NCI-H82 (cell line): ENCODE measurements at places on chromosomes 5 and 9.

GRCh38 chr9:91378695-91379127 is 17.0 kb upstream of the AUH start:
- DNase-seq: no peak

GRCh38 chr5:107532169-107532878 is 138.4 kb downstream of the EFNA5 start:
- no peak for DNase-seq

- DNase-seq: no peak
Measured at GRCh38 chr5:151773951-151774350, 2.2 kb downstream of the G3BP1 start.

DNA sequence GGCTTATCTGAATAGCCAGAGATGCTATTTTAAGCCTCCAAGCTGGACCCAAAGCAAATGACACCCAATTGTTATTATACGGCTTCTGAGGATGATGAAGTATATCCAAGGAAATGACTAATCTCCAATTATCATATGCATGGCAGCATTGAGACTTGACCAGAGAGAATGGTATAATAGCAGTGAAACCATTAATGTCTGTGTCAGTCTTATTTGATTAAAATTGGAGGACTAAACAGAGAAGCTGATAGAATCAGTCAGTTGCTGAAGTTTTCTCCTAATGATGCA is 200.5 kb downstream of the EFNA5 start:
- no peak for DNase-seq

DNA sequence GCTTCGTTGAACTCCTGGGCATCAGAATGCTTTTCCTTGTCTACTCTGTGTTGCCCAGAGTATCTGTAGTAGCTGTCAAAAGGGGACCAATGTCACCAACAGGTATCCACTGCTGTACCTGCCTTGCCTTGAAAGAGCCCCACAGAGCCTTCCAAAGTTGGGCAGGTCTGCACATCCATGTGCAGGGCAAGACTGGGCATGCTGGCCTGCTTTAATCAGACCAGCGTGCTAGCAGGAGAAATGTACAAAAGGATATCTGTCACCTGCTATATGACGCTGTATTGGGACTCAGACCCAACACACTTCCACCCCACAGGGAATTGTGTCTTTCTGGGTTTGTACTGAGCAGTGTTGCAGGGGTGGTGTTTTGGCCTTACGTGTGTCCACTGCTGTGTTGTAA is 11.9 kb downstream of the DELE1 start:
- no peak for DNase-seq

DNA sequence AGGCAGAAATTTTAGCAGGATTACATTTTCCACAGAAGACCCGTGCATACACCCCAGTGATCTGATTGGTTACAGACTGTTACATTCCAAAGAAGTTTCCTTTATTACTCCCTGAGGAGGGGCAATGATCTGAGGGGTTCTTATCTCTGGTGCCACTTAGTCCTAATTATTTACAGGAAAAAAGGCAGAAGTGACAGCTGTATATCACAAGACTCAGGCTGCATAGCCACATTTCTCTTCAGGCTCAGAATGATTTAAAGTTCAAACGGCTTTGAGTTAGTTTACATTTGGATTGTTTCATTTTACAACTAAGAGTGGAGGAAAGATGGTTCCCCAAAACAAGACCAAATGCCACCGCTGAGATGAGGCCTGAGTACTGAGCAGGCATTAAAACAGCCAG is 17.3 kb downstream of the NAIF1 start:
- no peak for DNase-seq

GRCh38 chr9:107109324-107109723 is 173.8 kb upstream of the RAD23B start:
- DNase-seq: no peak

GRCh38 chr5:139823757-139824355 is 28.2 kb downstream of the PSD2 start:
- no peak for DNase-seq

DNA sequence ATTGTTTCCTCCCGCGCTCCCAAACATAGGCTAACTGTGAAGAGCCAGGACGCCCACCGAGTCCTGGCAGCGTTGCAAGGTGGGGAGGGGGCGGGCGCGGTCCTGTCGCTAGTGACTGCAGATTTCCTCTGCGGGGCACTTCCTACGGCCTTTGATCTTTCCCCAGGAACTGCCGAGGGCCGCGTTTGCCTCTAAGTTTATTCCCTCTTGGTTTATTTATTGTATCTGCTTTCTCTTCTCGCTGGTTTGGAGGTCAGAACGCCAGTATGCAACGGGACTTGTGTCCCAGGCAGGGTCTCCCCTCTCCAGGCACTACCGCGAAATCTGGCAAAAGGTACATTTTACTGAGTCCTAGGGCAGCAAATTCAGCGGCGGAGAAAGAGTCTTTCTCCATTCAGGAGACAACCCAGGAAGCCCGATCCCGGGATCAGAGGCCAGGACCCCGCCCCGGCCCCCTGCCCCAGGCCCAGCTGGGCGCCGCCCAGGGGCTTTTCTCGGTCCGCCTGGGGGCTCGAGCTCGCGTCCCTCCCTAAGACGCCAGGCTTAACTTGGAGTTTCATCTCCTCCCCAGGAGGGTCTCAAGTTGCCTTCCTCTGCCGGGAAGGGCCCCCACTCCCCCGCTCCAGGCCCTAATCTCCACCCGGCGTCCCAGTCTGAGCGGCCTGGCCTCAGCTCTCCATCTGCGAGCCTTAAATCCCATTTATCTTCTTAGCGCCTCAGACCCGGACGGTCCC is 884 bp upstream of the EGFLAM start:
- peak; percentile 96 for DNase-seq

DNA sequence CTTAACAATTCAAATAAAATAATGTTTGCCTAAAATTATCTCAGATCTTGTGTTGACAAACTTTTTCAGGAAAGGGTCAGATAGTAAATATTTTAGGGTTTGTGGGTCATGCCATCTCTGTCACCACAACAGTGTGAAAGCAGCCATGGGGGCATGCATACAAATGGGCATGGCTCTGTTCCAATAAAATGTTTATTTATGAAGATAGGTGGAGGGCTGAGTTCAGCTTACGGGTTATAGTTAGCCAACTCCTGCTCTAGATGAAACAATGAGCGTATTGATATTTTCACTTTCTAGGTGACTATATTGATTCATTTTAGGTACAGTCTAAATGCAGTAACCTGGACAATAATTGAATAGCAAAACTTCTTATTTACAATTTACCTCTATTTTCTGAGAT is 533.8 kb upstream of the CLINT1 start:
- DNase-seq: no peak

DNA sequence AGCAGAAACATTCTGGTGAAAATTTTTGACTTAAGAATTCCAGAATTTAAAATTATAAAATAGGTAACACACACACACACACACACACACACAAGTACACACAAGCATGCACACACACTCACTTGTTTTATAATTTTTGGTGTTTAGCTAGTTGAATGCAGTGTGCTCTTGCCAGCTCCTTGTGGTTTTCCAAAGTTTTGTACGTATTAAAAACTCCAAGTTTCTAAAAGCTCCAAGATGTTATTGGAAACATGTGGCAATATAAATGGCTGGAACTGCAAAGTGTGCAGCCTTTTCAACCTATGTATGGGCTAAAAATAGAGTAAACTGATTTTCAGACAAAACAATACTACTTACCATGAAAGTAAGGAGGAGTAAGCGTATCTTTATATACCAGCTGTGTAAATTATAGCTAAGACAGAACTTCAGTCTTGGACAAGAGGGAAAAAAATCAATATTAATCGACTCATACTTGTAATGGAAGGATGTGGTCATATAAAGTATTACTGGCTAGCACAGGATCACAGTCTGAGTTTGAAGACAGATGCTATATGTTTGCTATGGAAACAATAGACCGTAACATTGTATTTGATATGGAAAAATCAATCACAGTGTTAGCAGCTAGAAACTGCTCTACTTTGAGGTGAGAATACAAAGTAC is 727.1 kb upstream of the GRAMD2B start:
- DNase-seq: no peak

- DNase-seq: no peak
Measured at GRCh38 chr9:87595610-87596009, 97.9 kb downstream of the DAPK1 start.

DNA sequence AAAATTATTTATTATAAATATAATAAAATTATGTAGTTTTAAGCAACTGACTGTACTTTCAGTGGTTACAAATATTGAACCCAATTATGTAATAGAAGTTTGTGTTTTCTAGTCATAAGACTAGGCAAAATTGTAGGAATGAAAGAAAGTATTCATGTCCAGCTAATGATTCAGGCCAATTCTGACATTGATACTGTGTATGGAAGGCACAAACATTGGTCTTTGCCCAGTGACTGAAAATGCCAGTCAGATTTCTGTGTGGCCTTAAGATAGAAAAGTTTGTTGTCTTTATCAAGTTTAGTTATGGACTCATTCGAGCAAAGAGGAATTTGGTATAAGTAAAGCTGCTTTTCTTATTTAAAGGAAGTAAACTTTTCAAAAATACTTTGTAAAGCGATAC is 60.3 kb downstream of the SLC12A2 start:
- DNase-seq: no peak

DNA sequence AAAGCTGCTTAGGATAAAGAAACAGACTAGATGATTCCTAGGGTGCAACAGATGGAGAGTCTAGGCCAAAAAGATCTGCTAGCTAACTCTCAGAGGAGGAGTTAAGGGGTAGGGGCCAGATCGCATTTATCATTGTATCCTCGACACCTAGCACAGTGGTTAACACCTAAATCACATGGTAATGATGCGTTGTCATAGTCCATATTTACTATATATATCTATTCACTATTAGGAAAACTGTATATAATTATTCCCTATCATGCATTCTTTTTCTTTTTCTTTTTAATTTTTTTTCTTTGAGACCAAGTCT is 92.8 kb upstream of the SLC44A1 start:
- DNase-seq: peak; percentile 88

DNA sequence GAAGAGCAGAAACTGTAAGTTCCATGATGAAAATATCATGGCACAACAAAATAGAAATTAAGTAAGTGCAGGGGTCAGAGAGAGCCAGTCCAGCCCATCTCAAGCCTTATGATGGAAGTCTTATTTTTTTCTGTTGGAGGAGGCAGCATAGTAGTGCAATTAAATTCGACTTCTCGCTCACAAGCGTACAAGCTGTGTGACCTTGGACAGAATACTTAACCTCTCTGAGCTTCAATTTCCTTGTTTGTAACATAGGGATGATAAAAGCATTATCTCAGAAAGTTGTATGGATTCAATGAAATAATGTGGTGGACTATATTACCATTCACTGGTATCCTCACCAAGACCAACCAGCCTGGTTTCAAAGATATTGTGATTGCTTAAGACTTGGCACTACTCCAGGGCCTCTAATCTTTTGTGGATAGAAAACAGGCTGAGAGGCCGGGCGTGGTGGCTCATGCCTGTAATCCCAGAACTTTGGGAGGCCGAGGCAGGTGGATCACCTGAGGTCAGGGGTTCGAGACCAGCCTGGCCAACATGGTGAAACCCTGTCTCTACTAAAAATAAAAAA is 26.8 kb upstream of the MVB12B start:
- DNase-seq: no peak
